ENCODE measurements at places on chromosomes 13 and 19.

DNA sequence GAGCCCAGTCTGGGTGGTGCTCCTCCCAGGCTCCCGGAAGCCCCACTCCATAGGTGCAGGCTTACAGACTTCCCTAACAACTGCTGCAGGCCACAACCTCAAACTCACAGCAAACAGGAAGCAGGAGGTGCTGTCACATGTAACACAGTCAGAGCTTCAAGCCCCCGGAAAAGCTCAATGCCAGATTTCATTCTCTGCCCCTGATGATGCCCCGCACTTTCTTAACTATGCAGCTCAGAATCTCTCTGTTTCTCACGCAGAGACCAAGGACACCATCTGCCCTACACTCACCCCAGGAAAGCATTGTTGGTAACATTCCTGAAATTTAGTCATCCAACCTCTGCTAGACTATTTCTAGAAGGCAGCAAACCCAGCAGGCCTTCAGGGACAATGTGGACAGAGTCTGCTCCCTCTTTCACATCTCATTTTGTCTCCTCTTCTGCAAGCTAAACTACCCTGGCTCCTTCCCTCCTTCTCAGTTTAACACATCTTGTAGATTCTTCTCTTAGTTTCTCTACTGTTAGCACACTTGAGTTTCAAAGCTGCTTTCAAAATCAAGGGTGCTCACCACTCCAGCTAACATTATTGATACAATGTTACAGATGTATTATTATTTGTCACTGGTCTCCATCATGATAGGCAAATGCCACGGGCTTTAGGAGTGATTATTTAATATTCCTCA, 162.5 kb downstream of the KCTD12 start:
- no peak for DNase-seq

- peak; percentile 87 for DNase-seq
These were observed 71.2 kb upstream of the GTF3A start for GRCh38 chr13:27353166-27353583.

GRCh38 chr19:45049073-45049736, 10.4 kb downstream of the CLASRP start:
- no peak for DNase-seq

- no peak for DNase-seq
These were observed 46.0 kb upstream of the ZNF681 start for GRCh38 chr19:23804676-23805075.

DNA sequence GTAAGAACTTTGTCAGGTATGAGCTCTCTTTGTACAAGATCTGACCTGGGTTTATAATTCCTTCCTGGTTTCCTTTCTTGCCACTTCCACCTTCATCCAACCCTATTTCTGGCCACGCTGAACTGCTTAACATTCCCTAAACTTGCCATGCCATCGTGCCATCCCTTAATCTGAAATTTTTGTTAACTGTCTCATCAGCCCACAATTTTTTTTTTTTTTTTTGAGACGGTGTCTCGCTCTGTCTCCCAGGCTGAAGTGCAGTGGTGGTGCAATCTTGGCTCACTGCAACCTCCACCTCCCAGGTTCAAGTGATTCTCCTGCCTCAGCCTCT, 144.6 kb downstream of the GGACT start:
- no peak for DNase-seq

DNA sequence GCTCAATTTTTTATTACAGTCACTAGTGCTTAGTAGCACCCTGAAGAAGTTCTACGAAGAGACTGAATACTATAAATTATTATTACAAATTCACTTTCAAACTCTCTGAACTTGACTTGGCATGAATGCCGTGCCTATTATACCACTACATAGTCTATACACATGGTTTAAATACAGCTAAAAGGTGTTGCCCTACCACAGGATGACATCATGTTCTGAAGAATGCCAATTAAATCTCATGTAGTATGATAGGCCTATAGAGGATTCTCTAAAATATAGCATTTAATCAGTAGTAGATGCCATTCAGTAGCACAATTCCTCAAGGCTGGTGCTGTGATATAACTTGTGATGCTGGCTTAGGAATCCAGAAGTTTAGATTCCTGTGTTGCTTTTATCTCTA, 16.7 kb upstream of the POSTN start:
- no peak for DNase-seq

DNA sequence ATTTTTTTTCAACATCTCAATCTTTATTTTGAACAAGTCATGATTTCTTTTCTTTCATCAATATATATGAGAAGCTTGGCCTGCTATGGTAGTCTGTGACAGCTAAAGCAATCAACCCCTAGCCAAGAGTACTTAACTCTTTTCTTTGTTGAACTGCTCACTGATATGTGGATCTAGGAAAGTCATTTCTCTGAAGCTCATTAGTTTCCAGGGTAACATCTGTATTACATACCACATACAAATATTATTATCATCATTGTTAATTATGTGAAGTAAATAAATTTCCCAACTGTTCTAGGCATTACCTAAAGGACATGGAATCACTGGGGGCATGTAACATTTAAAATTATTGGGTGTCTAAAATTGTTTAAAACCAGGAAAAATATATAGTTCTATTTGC, 267.3 kb downstream of the DCT start:
- no peak for DNase-seq

DNA sequence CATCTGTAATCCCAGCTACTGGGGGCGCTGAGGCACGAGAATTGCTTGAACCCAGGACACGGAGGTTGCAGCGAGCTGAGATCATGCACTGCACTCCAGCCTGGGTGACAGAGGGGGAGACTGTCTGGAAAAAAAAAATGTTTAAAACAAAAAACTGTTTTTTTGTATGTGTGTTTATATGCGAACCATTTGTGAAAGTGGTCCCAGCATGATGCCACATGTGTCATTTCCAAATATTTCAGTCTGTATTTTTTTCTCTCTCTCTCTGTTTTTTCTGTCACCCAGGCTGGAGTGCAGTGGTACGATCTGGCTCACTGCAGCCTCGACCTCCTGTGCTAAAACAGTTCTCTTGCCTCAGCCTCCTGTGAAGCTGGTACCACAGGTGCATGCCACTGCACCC, 37.4 kb downstream of the SAE1 start:
- DNase-seq = no peak

GRCh38 chr13:50509771-50510441, 333.6 kb downstream of the DLEU7 start:
- DNase-seq = no peak

All from GM20000 (cell line).